ENCODE measurements at places on chromosomes 13 and 19.

- DNase-seq: no peak
- H3K27ac ChIP-seq: no peak overlapping the region
- no peaks in the 10 kb centered on the region for H3K27me3 ChIP-seq
- H3K4me3 ChIP-seq: no peak overlapping the region
Observed at GRCh38 chr13:44380404-44381165, 7.0 kb downstream of the SERP2 start.

DNA sequence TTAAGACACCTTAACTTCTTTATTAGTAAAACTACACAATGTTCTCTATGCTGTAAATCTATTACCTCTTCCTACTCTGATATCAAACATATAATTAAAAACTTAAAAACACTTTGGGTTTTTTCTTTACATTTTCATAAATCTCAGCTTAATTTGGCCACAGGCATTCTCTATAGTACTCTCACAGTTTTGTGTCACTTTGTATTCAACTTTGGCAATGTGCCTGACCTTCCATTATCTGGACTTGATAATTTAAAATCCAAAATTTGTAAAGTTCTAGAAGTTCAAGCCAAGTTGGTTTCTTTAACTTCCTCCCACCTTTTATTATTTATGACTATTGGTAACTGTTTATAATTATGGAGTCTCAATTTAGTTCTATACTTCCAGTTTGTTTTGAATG lies 46.4 kb downstream of the VWA8 start:
- no peak overlapping the region for H3K4me3 ChIP-seq
- peaks cover 35% of the 10 kb centered on the region for H3K4me1 ChIP-seq
- H3K36me3 ChIP-seq: no peaks in the 10 kb centered on the region
- H3K27me3 ChIP-seq: no peaks in the 10 kb centered on the region

- no peaks in the 10 kb centered on the region for H3K4me1 ChIP-seq
- H3K27ac ChIP-seq: no peak overlapping the region
- no peak overlapping the region for H3K4me3 ChIP-seq
Observed at GRCh38 chr13:69461397-69461796, 646.2 kb upstream of the ATXN8OS start.

- H3K4me3 ChIP-seq: peak within 1 kb of the TSS; percentile 47
- no peaks in the 10 kb centered on the region for H3K4me1 ChIP-seq
- H3K27ac ChIP-seq: peak within 1 kb of the TSS; percentile 26
- peaks cover 48% of the 10 kb centered on the region for H3K36me3 ChIP-seq
- peak; percentile 89 for DNase-seq
Observed at GRCh38 chr19:51887522-51888498, at the start of gene ZNF577. ZNF577 (minus strand) TSS chr19:51887951; CDS start chr19:51880382, 7,569 bp downstream.

DNA sequence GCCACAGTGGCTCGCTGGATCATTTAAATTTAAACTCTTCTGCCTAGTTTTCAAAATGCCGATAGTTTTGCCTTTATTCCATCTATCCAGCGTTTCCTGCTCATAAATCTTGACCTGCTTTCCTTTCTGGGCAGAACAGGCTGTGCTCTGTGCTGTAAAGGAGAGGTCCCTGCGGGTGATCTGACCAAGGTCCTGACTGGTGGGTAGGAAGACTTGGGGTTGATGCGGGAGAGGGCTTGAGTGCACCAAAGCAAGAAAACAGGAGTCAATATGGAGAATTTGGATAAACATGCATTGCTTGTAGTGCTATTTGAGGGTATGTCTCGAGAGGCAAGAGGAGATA lies 533.6 kb downstream of the MYO16 start:
- H3K27me3 ChIP-seq: no peaks in the 10 kb centered on the region
- H3K27ac ChIP-seq: no peak overlapping the region
- no peak overlapping the region for H3K4me3 ChIP-seq
- DNase-seq: no peak
- H3K4me1 ChIP-seq: peaks cover 33% of the 10 kb centered on the region

DNA sequence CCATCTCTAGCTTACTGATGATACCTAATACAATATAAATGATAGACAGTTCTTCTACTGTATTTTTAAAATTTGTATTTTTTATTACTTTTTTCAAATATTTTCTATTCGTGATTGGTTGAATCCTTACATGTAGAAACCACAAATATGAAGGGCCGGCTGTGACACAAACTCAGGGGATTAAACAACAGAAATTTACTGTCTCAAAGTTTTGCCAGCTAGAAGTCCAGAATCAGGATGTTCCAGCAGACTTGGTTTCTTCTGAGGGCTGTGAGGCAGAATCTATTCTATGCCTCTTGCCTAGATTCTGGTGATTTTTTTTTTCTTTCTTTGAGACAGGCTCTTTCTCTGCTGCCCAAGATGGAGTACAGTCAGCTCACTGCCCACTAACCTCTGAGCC lies 13.8 kb downstream of the FPR1 start:
- no peaks in the 10 kb centered on the region for H3K4me1 ChIP-seq
- no peaks in the 10 kb centered on the region for H3K36me3 ChIP-seq
- H3K4me3 ChIP-seq: no peak overlapping the region
- peaks cover 5% of the 10 kb centered on the region for H3K27me3 ChIP-seq
- DNase-seq: no peak
- H3K27ac ChIP-seq: no peak overlapping the region

- DNase-seq: no peak
- H3K36me3 ChIP-seq: no peaks in the 10 kb centered on the region
- no peak overlapping the region for H3K4me3 ChIP-seq
Observed at GRCh38 chr13:52994051-52994450, 34.6 kb upstream of the OLFM4 start.

DNA sequence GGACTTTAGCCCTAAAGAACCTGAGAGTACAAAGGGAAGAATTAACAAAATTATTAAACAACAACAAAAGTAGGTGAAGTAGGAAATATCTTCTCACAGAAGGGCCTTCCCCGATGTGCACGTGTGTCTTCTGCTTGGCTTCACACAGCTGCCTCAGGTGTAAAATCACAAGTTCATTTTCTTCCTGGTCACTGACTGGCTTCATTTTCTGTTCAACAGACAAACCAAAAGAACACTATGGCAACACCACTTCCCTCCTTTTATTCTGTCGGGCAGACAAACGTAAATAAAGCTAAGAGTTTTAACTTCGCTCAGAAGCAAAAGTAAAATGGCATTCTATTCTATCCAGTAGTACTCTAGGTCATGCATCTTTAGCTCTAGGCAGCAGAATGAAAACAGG lies 140.9 kb downstream of the TBC1D4 start:
- H3K4me3 ChIP-seq: no peak overlapping the region
- H3K4me1 ChIP-seq: no peaks in the 10 kb centered on the region
- DNase-seq: no peak
- no peaks in the 10 kb centered on the region for H3K36me3 ChIP-seq
- H3K27me3 ChIP-seq: no peaks in the 10 kb centered on the region
- H3K27ac ChIP-seq: no peak overlapping the region

- H3K27ac ChIP-seq: no peak overlapping the region
- H3K4me3 ChIP-seq: no peak overlapping the region
- H3K27me3 ChIP-seq: peaks cover 58% of the 10 kb centered on the region
- no peaks in the 10 kb centered on the region for H3K36me3 ChIP-seq
- no peaks in the 10 kb centered on the region for H3K4me1 ChIP-seq
Observed at GRCh38 chr13:77699059-77699680, 1.7 kb downstream of the SLAIN1 start.

- H3K36me3 ChIP-seq: peaks cover 36% of the 10 kb centered on the region
- H3K4me3 ChIP-seq: no peak overlapping the region
- peaks cover 3% of the 10 kb centered on the region for H3K4me1 ChIP-seq
- no peaks in the 10 kb centered on the region for H3K27me3 ChIP-seq
Observed at GRCh38 chr19:48989701-48990291, 3.3 kb downstream of the GYS1 start.

- H3K27me3 ChIP-seq: no peaks in the 10 kb centered on the region
- peaks cover 12% of the 10 kb centered on the region for H3K4me1 ChIP-seq
- H3K4me3 ChIP-seq: no peak overlapping the region
- no peak overlapping the region for H3K27ac ChIP-seq
- DNase-seq: no peak
- 0 out of 2 replicates have a peak, but pooled peaks cover 13% of the 10 kb centered on the region for H3K36me3 ChIP-seq
Observed at GRCh38 chr19:13042443-13043130, 47.3 kb downstream of the NFIX start.
